Stimulated activated CD4-positive, alpha-beta T cell treated with anti-CD3 and anti-CD28 coated beads, Interleukin-15, amount 100 ng/mL, for 1 hour (primary cell): ENCODE measurements at places on chromosomes 13 and 19.

DNA sequence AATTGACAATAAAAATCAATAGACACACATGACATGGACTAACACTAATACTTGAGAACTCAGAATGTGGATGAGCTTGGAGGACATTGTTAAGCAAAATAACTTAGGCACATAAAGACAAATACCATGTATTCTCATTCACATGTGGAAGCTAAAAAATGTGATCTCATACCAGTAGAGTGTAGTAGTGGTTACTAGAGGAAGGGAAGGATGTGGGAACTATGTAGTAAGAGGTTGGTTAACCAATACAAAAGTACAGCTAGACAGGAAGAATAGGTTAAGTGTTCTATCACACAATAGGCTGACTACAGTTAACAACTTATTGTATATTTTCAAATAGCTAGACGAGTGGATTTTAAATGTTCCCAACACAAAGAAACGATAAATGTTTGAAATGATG is 415.8 kb upstream of the KLF12 start:
- no peak for DNase-seq

DNA sequence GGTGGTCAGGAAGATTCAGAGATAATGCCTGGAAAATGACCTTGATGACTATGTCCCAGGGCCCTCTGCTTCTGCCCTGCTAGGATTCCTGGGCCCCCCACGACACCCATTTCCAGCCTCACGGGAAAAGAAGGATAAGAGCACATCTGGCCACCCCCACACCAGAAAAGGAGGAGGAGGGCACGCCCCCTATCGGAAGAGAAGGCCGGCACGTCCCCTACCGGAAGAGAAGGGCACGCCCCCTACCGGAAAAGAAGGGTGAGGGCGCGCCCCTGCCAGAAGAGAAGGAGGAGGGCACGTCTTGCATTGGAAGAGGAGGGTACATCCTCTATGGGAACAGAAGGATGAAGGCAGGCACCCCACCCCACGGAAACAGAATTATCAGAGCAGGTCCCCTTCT is 84.3 kb downstream of the IER2 start:
- DNase-seq, result peak; percentile 20

- DNase-seq, result no peak
These were observed 44.8 kb upstream of the ALOX5AP start for GRCh38 chr13:30690282-30691188.

DNA sequence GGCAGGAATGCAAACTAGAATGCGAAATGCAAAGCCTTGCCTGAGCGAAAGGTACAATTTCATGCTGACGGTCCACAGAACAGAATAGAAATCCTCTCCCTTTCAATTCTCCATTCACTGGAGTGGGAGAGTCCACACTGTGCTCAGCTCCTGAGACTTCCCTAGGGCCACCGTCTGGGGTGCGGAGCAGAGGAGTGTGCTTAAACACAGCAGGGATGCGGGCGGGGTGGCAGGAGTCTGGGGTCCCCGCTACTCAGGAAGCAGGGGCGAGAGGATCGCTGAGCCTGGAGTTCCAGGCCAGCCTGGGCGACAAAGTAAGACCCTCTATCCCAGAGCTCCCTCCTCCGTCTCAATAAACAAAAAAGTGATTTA is 552 bp upstream of the ZNF816 start:
- DNase-seq, result no peak

- peak; percentile 26 for DNase-seq
These were observed 475.8 kb downstream of the FOXO1 start for GRCh38 chr13:40190641-40191100.

DNA sequence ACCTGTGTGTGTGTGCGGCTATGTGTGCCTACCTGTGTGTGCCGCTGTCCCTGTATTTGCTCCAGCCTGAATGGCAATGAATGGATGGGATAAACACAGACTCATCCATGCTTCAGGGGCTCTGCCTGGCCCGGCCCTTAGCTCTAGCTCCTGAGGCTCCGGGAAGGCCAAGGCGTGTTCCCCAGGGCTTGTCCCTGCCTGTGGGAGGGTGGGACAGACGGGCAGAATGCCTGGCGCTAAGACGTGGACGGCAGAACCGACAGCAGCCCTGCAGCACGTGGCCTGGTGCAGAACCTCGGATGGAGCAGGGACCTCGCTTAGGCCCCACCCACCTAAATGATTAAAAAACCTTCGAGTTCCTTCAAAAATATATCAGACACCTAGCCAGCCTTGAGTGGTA is 57.8 kb upstream of the C13orf46 start:
- no peak for DNase-seq

DNA sequence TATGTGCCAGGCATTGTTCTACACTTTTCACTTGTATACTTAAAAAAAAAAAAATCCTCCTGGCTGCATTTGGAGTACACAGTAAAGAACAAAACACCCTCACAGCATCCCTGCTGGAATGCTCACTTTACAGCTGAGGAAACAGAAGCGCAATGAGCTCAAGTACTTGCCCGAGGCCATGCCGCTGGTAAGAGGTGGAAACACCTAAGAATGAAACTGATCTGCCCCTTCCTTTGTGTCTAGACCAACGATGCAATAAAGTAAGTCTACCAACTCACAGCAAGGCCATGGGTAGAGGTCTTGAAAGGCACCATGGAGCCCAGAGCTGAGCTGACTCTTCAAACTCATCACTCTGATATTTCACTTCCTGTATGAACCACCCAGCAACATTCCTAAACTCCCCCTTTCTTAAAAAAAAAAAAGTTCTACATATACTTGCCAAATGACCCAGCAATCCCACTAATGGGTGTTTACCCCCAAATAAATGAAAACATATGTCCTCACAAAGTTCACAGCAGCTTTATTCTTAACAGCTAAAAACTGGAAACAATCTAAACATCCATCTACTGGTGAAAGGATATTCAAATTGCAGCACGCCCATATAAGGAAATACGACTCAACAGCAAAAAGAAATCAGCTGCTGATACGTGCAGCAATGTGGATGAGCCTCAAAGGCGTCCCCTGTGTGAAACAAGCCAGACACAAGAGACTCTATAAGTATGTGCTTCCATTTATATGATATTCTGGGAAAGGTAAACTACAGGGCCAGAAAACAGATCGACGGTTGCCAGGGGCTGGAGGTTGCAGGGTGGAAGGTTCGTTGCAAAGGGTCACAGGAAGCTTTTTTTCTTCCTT is 236.6 kb upstream of the MAB21L1 start:
- no peak for DNase-seq

GRCh38 chr19:53555352-53555751 is 17.4 kb downstream of the ZNF331 start:
- DNase-seq, result no peak

DNA sequence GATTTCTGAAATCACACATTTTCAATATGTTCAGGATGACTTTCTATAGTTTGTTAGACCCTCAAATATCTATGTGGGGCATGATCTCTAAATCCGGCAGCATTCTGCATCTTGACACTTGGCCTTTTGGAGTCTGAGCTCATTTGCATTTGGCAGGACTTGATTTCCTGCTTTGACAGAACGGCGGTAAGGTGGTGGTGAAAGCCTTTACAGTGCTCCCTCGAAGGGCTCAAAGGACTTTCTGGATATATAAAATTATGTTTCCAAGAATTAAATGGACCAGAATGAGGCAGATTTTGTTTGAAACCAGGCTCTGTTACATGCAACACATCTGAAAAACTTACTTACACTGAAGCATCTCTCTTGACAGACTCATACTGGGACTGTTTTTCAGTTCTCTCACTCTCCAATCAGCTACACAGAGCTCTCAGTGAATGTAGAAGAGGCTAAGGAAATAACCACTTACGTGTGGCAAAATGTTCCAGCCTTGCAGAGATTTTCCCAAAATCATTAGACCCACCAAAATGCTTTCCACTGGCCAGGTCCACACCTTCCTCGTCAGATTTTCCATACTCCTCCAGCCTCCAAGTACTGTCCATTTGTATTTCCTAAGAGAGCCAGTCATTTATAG is 207.2 kb downstream of the SPRY2 start:
- no peak for DNase-seq

GRCh38 chr19:10270616-10271394 is at the start of gene ICAM1:
ICAM1 (plus strand) TSS chr19:10271120; CDS start chr19:10271160, 40 bp downstream.
- DNase-seq, result peak; percentile 53

GRCh38 chr13:46100191-46100815 is 4.5 kb downstream of the CPB2 start:
- no peak for DNase-seq

DNA sequence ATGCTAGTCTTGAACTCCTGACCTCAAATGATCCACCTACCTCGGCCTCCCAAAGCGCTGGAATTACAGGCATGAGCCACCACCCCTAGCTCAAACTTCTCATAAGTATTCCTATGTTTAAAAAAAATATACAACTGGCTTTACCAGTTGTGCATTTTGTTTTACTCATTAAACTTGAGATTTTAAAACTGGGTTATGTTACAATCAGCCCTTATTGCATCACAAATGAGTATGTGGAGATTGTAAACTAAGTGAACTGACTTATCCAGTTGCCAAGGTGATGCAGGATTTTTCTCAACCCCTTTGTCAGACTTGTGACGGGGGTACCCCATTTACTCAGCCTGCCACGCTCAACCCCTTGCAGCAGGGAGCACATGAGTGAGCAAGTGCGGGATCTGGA is 14.4 kb upstream of the GTF2F2 start:
- no peak for DNase-seq

GRCh38 chr13:94753327-94753726 is 41.0 kb upstream of the SOX21 start:
- no peak for DNase-seq

DNA sequence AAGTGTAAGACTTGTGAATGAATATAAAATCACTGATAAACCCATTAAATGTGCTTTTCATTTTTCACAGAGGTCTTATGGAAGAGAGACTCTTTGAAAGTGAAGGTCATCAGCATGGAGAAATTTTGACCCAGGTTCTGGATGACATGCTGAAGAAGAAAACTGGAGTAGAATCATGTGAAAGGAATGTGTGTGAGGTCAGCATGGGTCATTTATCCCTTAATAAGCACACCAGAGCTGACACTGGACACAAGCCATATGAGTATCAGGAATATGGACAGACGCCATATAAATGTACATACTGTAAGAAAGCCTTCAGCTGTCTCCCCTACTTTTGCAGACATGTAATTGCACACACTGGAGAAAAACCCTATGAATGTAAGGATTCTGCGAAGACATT is 29.0 kb downstream of the ZNF20 start:
- DNase-seq, result no peak

DNA sequence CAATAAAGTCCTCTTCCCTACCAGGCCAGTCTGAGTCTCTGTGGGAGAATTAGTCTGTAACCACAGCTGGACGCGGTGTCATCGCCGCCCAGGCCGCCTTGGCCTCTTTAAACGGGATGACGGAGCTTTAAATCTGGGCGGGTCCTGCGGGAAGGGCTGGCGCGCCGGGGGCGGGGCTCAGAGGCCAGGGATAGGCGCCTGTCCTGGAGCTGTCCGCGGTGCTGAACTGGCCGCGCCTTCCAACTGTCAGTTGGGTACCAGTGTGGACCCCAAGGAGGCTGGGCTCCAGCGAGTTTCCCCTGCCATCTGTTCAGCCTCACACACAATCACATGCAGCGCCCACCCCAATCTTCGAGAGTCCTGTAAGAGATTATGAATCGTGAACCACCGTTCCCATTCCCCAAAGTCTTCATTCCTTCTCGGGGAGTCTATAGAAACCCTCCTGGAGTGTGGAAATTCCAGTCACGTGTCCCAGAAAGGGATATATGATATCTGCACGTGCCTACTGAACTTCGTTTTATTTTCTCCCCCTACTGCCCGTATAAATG is 11.5 kb downstream of the APLP1 start:
- DNase-seq, result peak; percentile 62

GRCh38 chr19:3554254-3555083 is 2.9 kb downstream of the MFSD12 start:
- DNase-seq, result no peak

- no peak for DNase-seq
These were observed 298.2 kb downstream of the POU4F1 start for GRCh38 chr13:78305171-78305570.

- no peak for DNase-seq
These were observed 134.0 kb downstream of the KCNRG start for GRCh38 chr13:50149214-50149613.

GRCh38 chr13:51453207-51453958 is 547 bp upstream of the INTS6 start:
- DNase-seq, result peak; percentile 73

DNA sequence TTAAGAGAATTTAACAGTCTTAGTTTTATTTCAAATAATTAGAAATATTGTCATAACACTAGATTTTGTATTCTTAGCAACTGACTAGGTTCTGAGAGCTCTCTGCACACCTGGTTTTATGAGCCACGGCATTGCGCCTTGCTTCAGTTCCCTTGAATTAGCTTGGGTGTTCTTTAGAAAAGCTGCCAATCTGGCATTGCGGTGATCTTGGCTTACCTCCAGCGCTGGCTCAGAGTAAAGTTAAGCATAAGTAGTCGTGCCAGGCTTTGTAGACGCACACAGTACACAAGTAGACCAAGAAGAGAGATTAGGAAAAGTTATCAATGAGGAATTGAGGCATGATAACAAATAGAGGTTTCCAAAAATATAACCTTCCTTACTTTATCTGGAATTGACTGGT is 45.7 kb downstream of the TPP2 start:
- DNase-seq, result no peak

DNA sequence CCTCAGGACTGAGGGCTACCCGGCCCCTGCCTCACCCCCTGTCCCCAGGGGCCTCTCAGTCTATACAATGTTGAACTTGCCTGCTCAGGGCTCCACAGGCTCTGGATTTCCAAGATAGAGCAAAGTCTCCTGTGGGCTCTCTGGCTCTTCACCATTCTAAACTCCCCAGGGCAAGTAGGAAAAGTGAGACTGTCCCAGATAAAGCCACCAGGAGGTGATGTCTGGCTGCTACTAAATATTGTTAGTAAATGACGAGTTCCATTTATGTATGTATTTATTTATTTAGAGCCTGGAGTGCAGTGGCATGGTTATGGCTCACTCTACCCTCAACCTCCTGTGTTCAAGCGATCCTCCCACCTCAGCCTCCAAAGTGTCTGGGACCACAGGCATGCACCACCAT is 73.6 kb upstream of the SIAH3 start:
- DNase-seq, result no peak

DNA sequence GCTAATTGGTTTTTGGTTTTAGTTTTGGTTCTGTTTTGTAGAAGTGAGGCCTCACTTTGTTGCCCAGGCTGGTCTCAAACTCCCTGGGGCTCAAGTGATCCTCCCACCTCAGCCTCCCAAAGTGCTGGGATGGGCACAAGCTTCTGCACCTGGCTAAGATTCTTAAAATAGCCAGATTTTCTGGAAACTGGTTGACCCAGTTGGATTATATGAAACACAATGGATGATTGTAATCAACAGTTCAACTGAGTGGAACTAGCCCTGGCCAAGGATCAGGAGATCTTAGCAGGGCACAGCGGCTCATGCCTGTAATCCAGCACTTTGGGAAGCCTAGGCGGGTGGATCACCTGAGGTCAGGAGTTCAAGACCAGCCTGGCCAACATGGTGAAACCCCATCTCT is 29.6 kb upstream of the MRI1 start:
- no peak for DNase-seq
